ENCODE measurements at places on chromosomes 3 and 15.

- DNase-seq, result no peak
These were observed 10.7 kb downstream of the SCG5 start for GRCh38 chr15:32652178-32652577.

- no peak for DNase-seq
These were observed 73.3 kb downstream of the SYNPR start for GRCh38 chr3:63351159-63352007.

GRCh38 chr3:191239407-191240031 is 40.5 kb downstream of the OSTN start:
- DNase-seq, result no peak

DNA sequence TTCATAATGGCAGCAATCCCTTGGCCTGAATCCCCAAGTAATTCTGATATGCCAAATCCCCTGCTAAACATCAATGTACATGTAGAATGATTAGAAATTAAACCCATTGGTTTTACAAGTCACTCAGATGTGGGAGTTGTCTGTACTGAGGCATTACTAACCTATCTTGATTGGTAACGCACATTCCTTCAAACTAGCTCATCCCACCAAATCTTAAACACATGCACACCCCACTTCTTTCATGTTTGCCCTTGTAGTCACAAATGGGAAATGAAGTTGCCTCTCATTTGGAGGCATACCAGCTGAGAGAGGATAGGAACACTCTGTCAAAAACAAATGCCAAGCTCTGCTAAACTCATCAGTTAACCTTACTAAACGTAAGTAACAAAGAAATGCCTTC is 29.1 kb upstream of the MAN2C1 start:
- no peak for DNase-seq

GRCh38 chr3:96843505-96844203 is 29.3 kb downstream of the EPHA6 start:
- no peak for DNase-seq

- no peak for DNase-seq
These were observed 62.7 kb downstream of the GLDN start for GRCh38 chr15:51403946-51404695.

DNA sequence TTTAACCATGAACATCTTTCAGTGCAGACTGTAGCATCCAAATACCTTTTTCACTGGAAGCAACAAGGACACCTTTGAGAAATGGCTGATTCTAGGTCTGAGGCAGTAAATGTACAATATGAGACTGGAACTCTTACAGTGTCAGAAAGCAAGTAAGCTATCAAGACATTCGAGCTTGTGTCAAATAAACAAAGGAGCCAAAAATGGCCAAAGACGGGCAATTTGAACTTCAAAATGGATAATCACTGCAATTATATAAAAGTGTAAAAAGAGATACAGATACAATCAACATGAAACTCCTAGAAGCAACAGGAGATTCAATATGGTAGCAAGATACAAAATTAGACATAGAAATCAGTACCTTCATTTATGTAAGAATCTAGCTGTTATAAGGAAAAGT is 138.5 kb upstream of the CCDC54 start:
- no peak for DNase-seq

DNA sequence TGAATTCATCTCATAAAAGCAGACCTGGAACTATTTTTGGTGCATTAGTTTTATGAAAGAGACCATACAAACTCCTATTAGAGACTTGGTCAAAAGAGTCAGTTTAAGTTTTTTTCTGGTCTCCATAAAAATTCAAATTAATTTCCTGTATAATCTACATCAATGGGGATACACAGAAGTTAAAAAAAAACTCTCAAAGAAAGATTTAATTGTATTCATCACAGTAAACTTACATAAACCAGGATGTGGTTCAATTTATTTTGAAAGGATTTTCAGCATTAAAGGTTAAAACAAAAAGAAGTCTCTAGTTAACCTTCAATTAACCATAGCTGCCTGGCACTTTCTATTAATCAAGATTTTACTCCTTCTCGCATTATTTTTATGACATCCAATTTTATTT is 530.3 kb upstream of the KCNMB2 start:
- DNase-seq, result no peak

GRCh38 chr15:70038730-70039392 is 58.9 kb downstream of the TLE3 start:
- no peak for DNase-seq

GRCh38 chr15:70829371-70830166 is 24.4 kb downstream of the LARP6 start:
- DNase-seq, result no peak

- no peak for DNase-seq
These were observed 361.0 kb upstream of the PLSCR5 start for GRCh38 chr3:146966124-146966523.

- DNase-seq, result no peak
These were observed 92.7 kb upstream of the BLM start for GRCh38 chr15:90624278-90624981.

- DNase-seq, result no peak
These were observed 42.6 kb downstream of the PHLDB2 start for GRCh38 chr3:111901637-111902036.

DNA sequence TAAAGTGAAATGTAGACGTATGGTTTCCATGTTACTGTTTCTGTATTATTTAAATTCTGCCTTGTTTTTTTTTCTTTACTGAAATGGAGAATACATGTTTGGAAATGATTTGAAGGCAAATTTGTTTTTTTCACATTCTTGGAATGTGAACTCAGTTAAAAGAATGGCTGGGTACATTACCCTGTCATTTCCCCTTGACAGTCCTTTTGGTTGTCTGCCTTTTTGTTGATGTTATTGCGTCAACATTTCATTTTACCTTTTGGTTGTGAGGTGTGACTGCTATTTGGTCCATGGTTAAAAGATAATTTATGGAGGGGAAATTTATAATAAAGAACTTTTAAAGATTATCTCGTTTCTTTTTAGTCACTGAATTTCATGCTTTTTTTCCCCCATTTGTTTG is 3.2 kb upstream of the GPR171 start:
- no peak for DNase-seq

GRCh38 chr3:171383206-171384018 is 76.8 kb downstream of the TNIK start:
- no peak for DNase-seq

DNA sequence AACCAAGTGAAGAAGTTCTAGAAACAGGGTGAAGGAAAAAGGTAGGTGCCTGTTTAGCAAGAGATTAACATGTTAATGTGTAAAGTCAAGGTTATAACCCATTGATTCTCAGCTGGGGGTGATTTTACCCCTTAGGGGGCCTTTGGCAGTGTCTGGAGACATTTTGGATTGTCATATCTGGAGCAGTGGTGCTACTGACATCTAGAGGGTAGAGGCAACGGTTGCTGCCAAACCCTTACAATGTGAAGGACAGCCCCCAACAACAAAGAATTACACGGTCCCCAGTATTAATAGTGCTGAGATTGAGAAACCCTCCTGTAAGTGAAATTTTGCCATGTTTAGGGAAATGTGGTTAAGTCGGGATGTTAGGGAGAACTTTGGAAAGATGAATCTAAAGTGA is 74.7 kb downstream of the CRYBG3 start:
- no peak for DNase-seq

DNA sequence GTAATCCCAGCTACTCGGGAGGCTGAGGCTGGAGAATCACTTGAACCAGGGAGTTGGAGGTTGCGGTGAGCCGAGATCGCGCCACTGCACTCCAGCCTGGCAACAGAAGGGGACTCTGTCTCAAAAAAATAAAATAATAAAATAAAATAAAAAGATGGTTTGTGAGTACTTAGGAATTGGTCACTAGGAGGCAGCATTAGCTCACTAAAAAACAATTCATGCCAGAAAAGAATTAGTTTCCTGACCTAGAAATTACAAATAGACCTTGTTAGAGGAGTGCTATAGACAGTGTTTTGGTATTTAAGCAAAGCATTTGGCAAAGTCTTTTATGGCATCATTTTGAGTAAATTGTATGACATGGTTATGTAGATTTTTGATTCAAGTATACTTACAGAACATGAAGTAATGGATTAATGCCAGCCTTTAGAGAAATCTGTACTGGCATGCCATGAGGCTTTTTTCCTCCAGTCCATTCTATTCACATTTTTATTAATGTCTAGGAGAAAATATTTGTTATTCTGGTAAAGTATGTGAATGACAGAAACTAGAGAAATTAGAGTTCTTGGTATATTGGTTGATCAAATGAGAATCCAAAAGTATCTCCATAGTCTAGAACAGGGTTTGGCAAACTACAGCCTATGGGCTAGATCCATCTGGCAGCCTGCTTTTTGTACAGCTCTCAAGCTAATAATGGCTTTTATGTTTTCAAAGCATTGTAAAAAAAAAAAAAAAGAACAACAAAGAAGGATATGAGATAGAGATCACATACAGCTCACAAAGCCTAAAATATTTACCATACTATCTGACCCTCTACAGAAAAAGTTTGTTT is 81.6 kb downstream of the LRRC49 start:
- no peak for DNase-seq

DNA sequence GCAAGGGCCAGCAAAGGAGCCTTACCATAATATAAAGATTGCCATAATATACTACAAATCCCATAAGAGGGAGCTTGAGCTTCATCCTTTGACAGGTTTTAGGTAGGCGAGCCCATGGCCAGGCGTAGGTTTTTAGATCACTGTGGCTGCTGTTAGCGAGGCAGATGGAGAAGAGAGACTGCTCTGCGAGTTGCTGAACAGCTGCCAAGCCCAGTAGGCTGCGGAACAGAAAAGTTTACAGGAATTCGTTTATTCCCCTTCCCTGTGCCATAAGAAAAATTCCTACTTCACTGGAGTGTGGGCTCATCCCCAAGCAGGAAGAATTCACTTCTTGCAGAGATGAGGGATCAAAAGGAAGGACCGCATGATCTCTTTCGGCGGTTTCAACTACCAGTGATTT is 30.5 kb downstream of the TMED3 start:
- no peak for DNase-seq

GRCh38 chr3:192727032-192727847 is at the start of gene FGF12:
Gene FGF12 (minus strand): TSS chr3:192727541.
- DNase-seq, result peak; percentile 16

- no peak for DNase-seq
These were observed 31.0 kb downstream of the CFAP91 start for GRCh38 chr3:119733812-119734211.

- no peak for DNase-seq
These were observed at the start of gene RBPMS2 for GRCh38 chr15:64775551-64776401. Gene RBPMS2 (minus strand): TSS chr15:64775589. CDS start chr15:64775319, 270 bp downstream.

DNA sequence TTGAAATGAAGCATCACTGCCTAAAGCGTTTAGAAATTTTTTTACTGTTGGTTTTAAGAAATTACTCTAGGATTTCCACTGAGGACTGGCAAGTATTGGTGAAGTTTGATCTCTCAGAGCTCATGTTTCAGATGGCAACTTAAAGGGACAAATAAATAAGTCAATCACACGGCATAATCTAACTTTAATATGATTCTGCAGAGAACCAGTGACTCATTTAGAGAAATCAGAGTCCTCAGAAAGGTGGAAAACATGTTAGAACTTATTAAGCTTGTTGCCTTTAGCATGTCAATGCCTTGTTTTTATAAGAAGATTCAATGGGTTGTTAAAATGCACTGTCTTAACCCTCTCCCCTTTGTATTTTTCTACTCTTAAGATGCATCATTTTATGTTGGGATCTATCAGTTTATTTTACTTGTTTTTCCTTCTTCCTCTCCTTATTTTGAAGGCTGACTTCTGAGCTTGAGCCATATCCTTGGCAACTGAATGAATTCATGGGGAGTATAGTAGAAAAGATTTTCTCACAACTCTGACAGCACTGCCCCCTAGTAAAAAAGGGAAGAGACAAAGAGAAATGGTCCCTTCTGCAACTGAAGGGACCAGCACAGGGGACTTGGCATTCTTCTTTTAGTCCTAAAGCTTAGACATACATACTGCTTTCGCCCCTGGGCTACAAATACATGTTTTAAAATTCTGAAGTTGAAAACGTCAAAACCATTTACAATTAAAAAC is 431.2 kb downstream of the LPP start:
- DNase-seq, result no peak

GRCh38 chr3:39090922-39091321 is 16.5 kb downstream of the GORASP1 start:
- DNase-seq, result no peak

DNA sequence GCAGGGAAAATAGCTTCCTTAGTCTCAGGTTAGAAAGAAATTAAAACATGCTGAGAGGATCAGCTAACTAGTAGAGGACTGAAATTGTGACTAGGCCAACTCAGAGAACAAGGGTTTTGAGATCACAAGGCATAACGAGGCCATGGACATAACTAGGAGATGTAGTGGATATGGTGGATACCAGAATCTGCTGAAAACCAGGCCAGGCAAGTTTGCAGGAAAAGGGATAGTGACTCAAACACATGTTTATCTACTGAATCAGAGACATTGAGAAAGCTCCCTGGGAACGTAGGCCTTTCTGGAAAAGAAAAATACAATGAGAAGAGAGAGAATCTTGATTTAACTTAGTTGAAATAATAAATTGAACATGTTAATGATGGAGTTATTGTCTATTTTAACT is 326.5 kb upstream of the GBE1 start:
- DNase-seq, result no peak

GRCh38 chr15:43134157-43134635 is 810 bp downstream of the TMEM62 start:
- no peak for DNase-seq

DNA sequence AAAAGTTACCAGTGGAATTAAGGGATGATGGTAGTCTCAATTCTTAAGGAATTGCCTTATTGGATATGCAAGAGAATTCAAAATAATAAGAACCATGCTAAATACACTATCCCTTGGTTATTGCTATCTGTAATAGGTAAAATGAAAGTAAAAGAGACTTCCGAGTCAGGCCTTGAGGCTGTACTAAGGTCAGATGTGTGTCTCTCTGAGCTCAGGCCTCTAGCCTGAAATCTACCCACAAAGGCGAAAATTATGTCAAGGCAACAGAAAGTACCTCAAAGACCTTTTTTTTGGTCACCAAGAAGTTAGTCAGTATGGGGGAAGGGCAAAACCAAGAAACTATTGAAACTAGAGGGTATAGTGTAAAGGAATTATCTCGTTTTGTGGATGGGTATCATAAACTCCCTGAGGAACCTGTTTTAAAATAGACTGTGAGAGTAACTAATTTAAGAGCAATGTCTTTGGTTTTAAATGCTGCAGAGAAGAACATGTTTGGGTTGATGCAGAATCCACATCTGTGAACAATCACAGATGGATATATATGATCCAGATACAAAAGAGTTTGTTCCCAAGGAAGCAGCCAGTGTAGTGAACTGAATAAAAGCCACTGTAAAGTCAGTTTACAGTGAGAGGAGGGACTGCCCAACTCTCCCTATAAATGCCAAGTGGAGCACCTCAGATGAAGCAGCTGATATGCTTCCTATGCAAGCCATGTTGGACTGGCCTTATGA is 382.3 kb upstream of the SEMA6D start:
- DNase-seq, result no peak
